Globus pallidus (tissue), 1 donor: ENCODE measurements at places on chromosomes 11 and 22.

DNA sequence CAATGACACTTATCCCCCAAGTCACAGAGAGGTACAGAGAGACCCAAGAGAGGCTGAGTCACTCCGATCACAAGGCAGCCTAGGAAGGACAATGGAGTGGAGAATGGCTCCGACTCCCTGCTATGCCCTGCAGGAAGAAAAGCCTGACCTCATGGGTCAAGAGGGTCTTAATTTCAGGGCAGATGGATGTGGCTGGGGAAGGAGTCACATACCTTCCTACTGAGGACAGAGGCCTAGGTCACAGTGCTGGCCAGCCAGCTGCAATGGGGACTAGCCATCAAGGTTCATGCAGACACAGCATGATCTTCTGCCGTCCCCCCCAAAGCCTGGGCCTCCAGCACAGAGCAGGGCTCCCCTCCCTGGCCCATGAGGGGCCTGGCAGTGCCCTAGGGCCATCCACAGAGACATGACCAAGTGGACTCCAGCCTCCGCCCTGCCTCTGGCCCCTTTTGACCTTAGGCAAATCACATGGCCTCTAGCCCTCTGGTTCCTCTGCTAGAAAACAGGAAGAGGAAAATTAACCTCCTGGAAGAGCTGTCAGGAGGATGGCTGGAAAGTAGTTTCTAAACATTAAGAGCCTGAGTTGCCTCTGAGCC is 1.8 kb downstream of the ARRB1 start:
- DNase-seq: no peak

DNA sequence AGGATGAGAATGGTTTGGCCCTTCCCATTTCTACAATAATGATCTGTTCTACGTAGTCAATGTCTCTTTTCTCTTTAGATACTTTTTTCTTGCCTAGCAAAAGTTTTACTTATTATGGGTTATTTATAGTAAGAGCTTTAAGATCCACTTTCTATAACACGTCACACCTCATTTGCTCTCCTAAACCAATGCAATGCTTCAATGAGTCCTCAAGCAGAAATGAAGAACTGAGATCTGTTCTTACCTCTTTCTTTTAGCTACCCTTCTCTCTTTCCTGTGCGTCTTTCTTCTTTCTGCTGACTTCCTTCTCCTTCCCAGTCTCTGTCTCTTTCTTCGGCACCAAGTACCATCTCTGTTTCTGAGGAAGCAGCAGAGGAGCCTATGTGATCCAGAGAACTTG is 61.8 kb downstream of the SNX19 start:
- no peak for DNase-seq

DNA sequence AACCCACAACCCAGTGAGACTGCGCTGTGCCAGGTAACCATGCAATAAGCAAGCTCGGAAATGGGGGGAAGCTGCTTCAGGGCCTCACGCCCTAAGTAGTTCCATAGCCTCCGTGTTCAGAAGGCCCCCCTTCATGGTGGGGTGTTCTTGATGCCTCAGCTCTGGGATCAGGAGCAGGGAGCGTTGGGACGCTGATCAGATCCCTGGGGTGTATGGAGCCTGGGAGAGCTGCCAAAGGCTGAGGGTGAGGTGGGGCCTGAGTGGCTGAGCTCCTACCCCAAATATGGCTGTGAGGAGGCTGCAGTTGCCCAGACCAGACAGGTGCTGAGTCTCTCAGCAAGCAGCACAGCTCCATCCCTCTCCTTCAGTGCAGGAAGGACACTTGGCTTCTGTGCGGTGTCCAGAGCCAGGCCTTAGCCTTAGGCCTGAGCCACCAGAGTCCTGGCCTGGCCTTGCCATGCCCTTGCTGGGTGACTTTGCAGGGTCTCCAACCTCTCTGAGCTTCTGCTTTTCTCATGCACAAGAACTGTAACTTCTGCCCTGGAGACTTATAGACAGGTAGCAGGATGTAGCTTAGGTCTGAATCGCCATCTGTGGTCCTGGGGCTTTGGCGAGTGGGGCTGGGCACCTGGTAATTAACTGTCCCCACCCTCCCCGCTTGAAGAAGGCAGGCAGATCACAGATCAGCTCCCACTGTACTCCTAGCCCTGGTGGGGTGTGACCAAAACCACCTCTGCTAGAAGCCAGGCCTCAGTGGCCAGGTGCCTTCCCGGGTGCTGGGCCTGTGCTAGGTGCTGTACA is 5.3 kb downstream of the MMP11 start:
- DNase-seq: no peak

DNA sequence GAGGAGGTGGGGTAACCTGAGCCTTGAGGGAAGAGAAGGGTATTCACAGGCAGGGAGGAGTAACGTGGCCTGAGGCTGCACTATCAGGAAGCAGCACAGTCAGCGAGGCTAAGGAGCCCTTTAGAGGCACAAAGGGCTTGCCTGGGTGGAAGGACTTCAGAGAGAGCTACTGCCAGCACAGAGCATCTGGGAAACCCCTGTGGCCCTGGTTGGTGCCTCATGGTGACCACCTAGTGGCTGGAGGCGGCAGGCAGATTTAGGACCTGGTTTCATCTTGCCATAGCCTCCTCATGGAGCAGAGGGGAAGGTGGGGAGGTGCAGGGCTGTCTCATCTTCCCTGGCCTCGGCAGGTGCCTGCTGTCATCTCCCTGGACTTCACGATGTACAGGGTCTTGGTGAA is 64.5 kb downstream of the MPPED1 start:
- DNase-seq: no peak

DNA sequence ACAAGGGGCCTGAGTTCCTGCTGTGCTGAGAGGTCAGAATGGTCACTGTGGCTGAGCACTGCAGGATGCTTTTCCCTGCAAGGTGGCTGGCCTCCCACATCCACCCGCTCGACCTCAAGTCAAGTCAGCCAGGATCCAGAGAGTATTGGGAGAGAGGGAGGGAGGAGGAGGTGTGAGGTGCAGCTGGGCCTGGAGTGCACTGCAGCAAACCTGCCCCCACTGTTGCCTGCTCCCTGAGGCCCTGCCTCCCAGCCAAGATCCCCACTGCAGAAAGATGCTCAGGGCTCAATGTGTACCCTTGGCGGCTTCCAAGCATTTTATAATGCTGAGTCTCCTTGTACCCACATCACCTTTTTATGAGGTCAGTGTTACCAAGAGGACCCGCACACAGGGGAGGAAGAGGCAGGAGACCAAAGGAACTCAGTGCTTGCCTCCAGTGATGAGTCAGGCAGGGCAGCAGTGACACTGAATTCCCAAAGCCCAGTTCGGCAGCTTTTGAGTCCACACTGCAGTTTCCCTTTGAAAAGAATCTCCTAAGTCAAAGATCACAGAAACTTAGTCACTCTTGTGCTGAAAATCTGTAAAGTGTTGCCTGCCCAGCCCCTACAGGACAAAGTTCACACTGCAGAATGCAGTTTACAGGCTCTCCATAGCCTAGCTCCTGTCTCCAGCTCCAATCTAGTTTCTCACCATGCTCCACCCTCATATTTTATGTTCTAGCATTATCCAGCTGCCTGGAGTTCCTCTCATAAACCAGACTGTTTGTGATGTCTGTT is 3.1 kb downstream of the ENDOD1 start:
- no peak for DNase-seq

- DNase-seq: no peak
Observed at GRCh38 chr11:23041001-23041503, 180.8 kb upstream of the CCDC179 start.

DNA sequence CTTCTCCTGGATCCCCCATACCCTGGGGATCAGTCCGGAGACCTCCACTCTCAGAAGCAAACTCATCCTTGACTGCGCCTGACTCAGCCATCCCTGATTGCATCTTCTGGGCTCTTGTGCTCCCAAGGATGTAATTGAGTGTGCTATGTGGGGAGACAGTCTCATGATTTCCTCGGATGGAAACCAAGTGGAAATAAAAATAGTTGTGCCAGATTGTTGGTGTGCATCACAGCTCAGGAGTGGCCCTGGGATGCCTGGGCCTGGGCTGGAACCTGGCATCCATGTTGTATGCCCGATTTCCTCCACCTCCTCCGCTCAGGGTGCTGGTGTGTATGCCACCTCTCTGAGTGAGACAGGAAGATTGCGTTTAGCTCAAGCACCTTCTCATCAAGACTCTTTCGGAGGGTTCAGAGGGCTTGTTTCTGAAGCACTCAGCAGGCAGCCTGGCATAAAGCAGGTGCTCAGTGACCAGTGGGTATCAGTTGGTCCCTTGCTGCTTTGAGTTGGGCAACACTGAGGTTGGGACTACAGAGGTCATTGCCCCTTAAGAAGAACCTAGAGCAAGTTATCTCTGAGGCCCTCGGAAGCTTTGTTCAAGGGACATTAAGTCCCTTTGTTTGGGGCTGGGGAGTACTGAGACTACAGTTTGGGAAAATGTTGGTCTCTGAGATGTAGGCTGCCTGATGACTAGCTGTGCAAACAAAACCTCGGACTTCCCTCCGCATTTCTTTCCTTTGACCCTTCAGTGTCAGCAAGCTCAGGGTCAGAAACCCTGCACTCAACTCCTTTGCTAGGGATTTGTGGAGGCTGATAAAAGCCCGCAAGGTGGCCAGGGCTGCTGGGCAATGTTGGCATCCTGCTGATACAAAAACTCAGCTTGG is 24.8 kb upstream of the MICAL2 start:
- no peak for DNase-seq

DNA sequence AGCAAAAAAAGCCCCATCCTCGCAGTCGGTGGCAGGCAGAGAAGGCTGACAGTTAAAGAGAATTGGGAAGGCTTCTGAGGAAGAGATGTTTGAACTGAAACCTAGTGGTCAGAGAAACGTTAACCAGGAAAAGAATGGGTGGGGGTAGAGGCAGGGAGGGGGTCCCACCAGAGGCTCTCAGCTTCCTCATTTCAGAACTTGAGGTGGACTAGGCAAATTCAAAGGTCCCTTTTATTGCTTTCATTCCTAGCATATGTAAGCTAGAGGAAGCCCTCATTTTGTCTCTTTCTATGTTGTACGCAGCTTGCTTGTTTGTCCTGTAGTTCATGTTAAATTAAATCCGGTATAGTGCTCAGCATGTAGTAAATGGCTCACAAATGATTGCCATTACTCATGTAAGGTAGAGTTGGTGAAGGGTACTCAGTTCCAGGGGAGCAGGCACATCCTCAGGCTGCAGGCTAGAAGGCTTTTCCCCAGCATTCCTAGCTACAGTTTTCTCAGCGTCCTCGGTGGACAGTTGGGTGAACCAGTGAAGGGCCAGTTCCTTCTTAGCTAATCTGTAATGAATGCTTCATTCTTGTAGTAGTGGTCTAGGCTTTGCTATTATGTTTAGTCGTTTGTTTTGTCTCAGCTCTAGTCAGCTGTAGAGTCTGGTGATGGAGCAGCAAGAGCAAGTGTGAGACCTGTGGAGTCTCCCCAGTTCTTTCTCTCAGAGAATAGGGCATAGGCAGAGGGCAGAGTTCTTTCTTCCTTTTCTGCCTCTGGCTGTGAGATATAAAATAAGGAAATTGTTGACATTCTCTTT is 58.6 kb downstream of the UVRAG start:
- DNase-seq: peak; percentile 79

- DNase-seq: no peak
Observed at GRCh38 chr11:121757480-121758125, 304.8 kb upstream of the SORL1-AS1 start.

- no peak for DNase-seq
Observed at GRCh38 chr22:43243324-43243723, 56.4 kb upstream of the TTLL12 start.

DNA sequence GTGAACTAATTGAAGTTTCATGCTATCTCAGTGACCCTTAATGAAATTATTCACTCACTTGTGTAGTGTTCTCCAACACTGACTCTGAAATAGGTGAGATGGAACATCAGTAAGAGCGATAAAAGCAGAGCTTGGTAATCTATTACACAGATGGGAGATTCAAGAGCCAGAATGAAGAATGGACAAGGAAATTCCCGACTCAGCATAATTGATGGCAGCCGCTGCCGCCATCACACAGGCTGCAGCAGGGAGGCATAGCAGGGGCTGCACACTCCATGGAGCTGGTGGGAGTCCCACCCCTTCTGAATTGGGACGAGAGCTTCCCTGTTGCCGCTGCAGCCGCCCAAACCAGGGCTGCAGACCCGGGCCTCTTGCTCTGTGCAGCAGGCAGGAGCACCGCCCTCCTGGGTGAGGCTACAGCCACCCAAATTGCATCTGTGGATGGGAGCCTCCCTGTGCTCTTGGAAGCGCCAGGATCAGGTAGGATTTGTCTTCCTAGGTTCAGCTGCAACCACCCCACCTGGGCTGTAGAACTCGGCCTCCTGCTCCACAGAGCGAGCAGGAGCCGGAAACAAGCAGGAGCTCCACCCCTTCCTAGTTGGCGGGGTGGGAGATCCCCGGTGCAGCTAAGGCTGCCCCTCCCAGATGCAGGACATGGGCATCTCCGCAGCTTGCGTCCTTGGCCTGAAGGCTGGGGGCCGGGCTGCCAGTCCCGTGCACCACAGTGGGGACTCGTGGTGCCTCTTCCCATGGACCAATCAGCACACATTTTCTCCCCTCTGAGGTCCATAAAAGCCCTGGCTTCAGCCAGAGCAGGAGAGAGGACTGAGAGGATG is 535.1 kb upstream of the LUZP2 start:
- DNase-seq: no peak

DNA sequence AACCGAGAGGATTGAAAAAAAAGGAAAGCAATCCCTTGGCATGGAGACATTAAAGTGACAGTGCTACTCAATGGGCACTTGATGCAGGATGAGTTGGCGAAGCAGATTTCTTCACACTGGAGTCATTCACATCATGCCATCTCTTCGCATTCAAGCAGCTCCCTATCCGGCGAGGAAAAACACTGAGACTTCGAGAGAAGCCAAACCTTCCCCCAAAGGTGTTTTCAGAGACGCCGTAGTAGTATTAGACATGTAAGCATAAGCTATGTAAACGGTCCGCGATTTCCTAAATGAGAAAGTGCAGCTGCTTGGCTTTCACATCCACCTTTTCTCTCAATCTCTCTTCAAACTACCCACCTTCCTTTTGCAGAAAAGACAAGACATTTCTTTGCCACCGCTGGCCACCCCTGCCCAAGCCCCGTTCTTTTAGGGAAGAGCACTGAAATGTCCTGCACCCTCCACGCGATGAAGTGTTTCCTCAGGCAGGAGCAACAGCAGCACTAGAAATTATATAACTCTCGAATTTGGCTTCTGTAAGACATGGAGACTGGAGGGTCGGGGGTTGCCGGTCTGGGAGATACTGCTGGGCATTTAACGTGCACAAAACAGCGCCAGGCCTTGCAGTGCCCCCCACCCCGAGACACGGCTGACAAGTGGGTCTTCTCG is at the start of gene DLG2:
DLG2 (minus strand) TSS at position 13 of the 666 bp plus-strand sequence.
- peak; percentile 63 for DNase-seq

- no peak for DNase-seq
Observed at GRCh38 chr11:27153136-27153535, 112.5 kb downstream of the BBOX1 start.

DNA sequence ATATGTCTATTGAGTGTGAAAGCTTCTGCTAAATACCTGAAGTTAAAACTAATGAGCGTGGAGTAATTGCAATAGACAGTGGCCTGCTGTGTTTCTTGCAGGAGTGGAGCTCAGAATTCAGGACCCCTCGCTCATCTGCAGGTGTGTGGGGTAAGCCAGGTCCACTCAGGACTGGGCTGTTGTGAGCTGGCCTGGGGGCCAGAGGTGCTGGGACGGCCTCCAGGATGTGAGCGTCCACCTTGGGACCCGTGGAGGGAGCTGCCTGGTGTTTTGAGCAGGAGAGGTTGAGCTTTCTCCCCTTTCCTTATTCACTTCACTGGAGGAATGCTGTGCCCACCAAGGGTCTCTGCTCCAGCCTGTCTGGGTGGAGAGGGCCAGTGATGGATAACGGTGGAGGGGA is 681.2 kb downstream of the BRD1 start:
- DNase-seq: no peak
